ENCODE measurements at places on chromosomes 5 and 9.

DNA sequence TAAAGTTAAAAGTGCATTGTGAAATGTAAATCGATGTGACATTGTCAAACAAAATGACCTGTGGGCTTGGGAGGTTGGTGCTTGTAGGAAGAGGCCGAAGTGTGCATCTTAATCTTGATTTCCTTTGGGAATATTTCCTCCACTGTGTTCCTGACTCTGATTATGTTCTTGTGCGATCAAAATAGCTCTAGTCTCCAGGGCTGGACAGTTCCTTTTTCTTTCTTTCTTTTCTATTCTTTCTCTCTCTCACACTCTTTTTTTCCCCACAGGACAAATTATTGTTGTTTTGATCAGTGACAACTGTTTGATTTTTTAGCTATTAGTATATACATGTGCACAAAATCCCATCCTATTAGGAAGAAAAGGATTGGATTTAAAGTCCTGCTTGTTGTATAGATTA lies 347.5 kb downstream of the ZSWIM6 start:
- DNase-seq: no peak

- DNase-seq: no peak
These were observed 454 bp downstream of the NELFB start for GRCh38 chr9:137255448-137256114.

- DNase-seq: peak; percentile 28
These were observed 13.5 kb downstream of the NREP start for GRCh38 chr5:111743512-111743911.

- DNase-seq: no peak
These were observed 70.5 kb downstream of the MED27 start for GRCh38 chr9:132008855-132009812.

DNA sequence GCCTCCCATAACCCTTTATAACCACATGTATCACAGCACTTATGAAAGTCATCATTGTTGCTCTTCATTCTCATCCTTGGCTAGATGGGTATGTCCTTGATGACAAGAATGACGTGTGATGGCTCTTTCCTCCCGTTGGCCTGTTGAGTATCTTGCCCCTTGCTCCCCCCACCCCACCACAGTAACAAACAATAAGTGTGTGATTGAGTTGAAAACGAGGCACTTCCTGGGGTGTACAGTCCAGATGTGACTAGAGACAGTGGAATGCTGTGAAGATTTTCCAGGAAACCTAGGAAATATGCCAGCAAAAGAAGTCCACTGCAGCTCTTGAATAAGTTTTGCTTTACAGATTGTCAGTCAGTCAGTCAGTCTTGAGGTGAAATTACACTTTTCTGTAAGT lies 262.5 kb downstream of the ELAVL2 start:
- no peak for DNase-seq

- DNase-seq: no peak
These were observed 120.3 kb upstream of the BASP1 start for GRCh38 chr5:17096952-17097695.

- no peak for DNase-seq
These were observed 63.3 kb downstream of the SIL1 start for GRCh38 chr5:139134906-139135305.

- DNase-seq: no peak
These were observed 59.8 kb downstream of the PSD2 start for GRCh38 chr5:139855451-139855850.

Data from SK-N-MC (cell line).